ENCODE measurements at places on chromosomes 7 and 10. TPM values are rescaled to one million over a fixed set of nuclear protein-coding genes. Genes with fewer than 3 reads are reported as not detected.

DNA sequence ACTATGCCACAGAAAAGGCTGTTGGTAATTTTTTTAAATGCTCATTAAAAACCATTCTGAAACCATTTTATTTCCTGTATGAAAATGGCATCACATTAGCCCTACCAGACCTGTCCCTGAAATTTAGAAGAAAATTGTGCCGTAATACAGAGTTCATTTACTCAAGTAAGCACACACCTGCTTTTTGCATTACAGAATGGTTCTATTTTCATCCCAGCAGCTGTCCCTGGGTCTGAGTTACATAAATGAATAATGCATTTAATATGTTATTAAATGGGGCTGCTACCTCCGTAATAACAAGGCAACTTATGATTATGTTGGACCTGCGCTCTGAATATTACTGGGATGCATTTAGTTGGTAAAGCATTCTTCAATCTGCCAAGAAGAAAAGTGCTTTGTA is 508.9 kb downstream of the SORCS1 start:
- no peak overlapping the region for H3K27ac ChIP-seq
- H3K27me3 ChIP-seq: no peaks in the 10 kb centered on the region
- no peaks in the 10 kb centered on the region for H3K36me3 ChIP-seq
- H3K4me3 ChIP-seq: no peak overlapping the region

GRCh38 chr7:138125598-138126111 is 49.4 kb downstream of the AKR1D1 start:
- no peaks in the 10 kb centered on the region for H3K36me3 ChIP-seq
- no peak overlapping the region for H3K4me3 ChIP-seq
- peaks cover 2% of the 10 kb centered on the region for H3K27me3 ChIP-seq
- no peak for DNase-seq
- no peaks in the 10 kb centered on the region for H3K4me1 ChIP-seq

GRCh38 chr7:106099539-106099938 is 12.6 kb downstream of the SYPL1 start:
- H3K4me3 ChIP-seq: no peak overlapping the region
- H3K27me3 ChIP-seq: no peaks in the 10 kb centered on the region
- no peak for DNase-seq
- H3K27ac ChIP-seq: no peak overlapping the region
- no peaks in the 10 kb centered on the region for H3K36me3 ChIP-seq

GRCh38 chr10:75865413-75866299 is 434.2 kb downstream of the LRMDA start:
- no peak overlapping the region for H3K27ac ChIP-seq
- H3K27me3 ChIP-seq: no peaks in the 10 kb centered on the region
- no peak for DNase-seq
- no peaks in the 10 kb centered on the region for H3K36me3 ChIP-seq
- no peak overlapping the region for H3K4me3 ChIP-seq

DNA sequence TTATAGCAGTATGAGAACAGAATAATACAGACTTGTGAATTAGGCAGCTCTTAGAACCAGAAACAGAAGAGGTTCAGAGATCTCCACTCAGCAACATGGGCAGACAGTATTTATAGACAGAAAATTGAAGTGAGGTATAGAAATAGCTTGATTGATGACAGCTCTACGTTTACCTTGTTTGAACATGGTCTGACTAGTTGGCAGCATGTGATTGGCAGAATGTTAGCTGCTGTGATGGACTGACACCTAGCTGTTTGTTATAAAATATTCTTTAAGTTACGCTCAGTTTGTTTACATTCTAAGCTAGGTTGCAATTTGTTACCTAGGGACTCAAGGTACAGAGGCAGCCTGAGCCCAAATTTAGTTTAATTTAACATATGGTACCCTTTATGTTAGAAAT is 73.7 kb upstream of the TMEM229A start:
- no peaks in the 10 kb centered on the region for H3K27me3 ChIP-seq
- H3K4me3 ChIP-seq: no peak overlapping the region
- no peaks in the 10 kb centered on the region for H3K36me3 ChIP-seq
- H3K27ac ChIP-seq: no peak overlapping the region

GRCh38 chr10:31590023-31590800 is 271.2 kb downstream of the ZEB1 start:
- H3K4me1 ChIP-seq: peaks cover 6% of the 10 kb centered on the region
- H3K36me3 ChIP-seq: peaks cover 31% of the 10 kb centered on the region
- H3K4me3 ChIP-seq: no peak overlapping the region
- DNase-seq: no peak
- H3K27me3 ChIP-seq: peaks cover 7% of the 10 kb centered on the region

- H3K4me1 ChIP-seq: no peaks in the 10 kb centered on the region
- H3K27me3 ChIP-seq: no peaks in the 10 kb centered on the region
- H3K4me3 ChIP-seq: no peak overlapping the region
Observed at GRCh38 chr10:110629680-110630191, 14.4 kb upstream of the RBM20 start.

GRCh38 chr10:60573336-60573735 is 183.7 kb upstream of the ANK3 start:
- DNase-seq: no peak
- peak overlapping the region; percentile 94 for H3K4me3 ChIP-seq
- H3K36me3 ChIP-seq: no peaks in the 10 kb centered on the region
- H3K27me3 ChIP-seq: peaks cover 1% of the 10 kb centered on the region
- peaks cover 14% of the 10 kb centered on the region for H3K4me1 ChIP-seq

- DNase-seq: no peak
- H3K27ac ChIP-seq: no peak overlapping the region
- no peaks in the 10 kb centered on the region for H3K36me3 ChIP-seq
- peaks cover 7% of the 10 kb centered on the region for H3K27me3 ChIP-seq
Observed at GRCh38 chr10:49596836-49597235, 13.3 kb upstream of the SLC18A3 start.

Gene DPYSL4
- 402 TPM for total RNA-seq

Gene SPDYE5
- not detected for total RNA-seq

Gene SPACDR
- total RNA-seq: 1.7 TPM

Gene LIPM
- not detected for total RNA-seq
